Tibial nerve (tissue), 4 donors: ENCODE measurements at places on chromosomes 11 and 22. TPM values are rescaled to one million over a fixed set of nuclear protein-coding genes. Genes with fewer than 3 reads are reported as not detected.

DNA sequence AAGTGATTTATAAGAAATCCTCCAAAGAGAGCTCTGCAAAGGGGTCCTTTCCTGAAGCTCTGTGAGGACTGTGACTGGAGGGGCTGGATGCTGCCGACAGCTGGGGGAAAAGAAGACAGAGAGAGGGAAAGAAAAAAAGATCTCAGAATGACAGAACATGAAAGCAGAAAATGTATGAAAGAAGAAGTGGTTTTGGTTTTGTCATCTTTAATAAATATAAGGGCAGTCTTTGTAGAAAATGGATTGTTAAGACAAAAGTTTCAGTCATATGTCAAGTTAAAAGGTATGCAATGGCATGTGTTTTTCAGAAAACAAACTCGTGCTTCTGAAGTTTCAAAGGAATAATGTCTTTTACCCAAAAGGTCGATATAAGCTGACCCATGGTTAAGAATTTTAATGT lies 105.5 kb downstream of the CCDC83 start:
- no peak for DNase-seq
- H3K4me3 ChIP-seq: no peak overlapping the region
- H3K4me1 ChIP-seq: no peaks in the 10 kb centered on the region
- H3K27me3 ChIP-seq: no peaks in the 10 kb centered on the region

DNA sequence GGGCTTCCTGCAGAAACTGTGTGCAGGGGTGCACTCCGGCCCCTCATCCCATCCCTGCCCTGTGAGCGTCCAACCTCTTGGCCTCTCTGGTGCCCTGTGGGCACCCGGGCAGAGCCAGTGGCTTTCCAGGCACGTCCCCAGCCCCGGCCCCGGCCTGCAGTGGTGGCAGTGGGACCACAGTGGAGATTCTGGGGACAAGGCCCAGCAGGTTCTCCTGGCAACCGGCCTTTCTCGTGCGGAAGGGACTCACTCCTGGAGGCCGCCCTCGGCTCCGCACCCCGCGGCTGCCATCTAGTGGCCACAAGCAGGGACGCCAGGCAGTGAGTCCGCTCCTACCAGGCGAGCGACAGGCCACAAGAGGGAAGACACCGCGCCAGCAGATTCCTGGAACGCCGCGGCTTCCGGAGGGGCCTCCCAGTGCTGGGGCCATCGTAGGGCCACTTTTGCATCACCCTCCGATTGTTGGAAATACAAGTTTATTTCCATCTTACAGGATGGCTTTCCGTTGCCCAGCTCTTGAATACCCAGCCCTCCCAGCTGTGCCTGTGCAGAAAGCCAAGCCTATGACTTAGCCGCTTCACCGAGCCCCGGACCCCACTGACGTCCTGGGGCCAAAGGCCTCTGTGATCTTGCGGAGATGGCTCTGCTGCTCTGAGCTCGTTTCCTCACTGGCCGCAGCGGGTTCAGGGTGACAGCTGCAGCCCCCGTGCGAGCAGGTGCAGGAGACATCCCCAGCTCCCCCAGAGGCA lies 357.3 kb downstream of the CTTN start:
- peak; percentile 59 for DNase-seq
- H3K4me1 ChIP-seq: no peaks in the 10 kb centered on the region
- H3K4me3 ChIP-seq: no peak overlapping the region
- H3K36me3 ChIP-seq: no peaks in the 10 kb centered on the region
- H3K27me3 ChIP-seq: peaks cover 9% of the 10 kb centered on the region

DNA sequence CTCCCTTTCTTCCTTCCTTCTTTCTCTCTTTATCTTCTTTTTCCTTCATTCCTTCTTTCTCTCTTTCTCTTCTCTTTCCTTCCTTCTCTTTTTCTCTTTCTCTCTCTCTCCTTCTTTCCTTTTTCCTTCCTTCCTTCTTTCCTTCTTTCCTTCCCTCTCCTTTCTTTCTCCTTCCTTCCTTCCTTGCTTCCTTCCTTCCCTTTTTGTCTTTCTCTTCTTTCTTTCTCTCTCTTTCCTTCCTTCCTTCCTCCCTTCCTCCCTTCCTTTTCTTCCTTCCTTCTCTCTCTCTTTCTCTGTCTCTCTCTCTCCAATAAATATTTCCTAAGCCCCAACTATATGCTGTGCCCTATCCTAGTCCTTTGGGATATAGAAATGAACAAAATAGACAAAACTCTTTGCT lies 60.5 kb downstream of the CACNG2 start:
- H3K4me1 ChIP-seq: no peaks in the 10 kb centered on the region
- H3K36me3 ChIP-seq: no peaks in the 10 kb centered on the region
- H3K27ac ChIP-seq: no peak overlapping the region
- peaks cover 13% of the 10 kb centered on the region for H3K27me3 ChIP-seq
- no peak for DNase-seq

DNA sequence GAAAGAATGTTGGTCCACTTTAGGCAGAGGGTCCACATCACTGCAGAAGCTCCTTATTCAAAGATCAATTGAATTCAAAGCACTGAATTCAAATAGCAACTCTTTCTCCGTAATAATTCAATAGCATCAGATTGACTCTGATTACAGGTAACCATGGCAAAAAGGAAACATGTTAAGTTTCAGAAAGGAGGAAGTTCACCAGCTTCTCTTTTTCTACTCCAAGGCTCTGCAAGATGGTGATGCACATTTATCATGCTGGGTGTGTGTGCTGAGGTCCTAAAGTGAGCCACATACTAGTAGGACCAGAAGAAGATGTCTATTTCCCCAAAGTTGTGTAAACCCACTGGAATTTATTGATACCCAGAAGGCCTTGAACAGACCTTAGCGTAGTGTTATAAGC lies 18.0 kb upstream of the DRD2 start:
- no peak for DNase-seq
- H3K4me1 ChIP-seq: no peaks in the 10 kb centered on the region
- no peaks in the 10 kb centered on the region for H3K36me3 ChIP-seq
- no peak overlapping the region for H3K27ac ChIP-seq

GRCh38 chr22:37526376-37526775 lies 7.2 kb upstream of the CARD10 start:
- no peak for DNase-seq
- no peak overlapping the region for H3K4me3 ChIP-seq
- peak overlapping the region; percentile 81 for H3K27ac ChIP-seq
- H3K36me3 ChIP-seq: no peaks in the 10 kb centered on the region
- H3K27me3 ChIP-seq: no peaks in the 10 kb centered on the region
- H3K4me1 ChIP-seq: peaks cover 21% of the 10 kb centered on the region

GRCh38 chr11:82233201-82233600 lies 500.5 kb downstream of the FAM181B start:
- no peak overlapping the region for H3K4me3 ChIP-seq
- H3K4me1 ChIP-seq: no peaks in the 10 kb centered on the region

DNA sequence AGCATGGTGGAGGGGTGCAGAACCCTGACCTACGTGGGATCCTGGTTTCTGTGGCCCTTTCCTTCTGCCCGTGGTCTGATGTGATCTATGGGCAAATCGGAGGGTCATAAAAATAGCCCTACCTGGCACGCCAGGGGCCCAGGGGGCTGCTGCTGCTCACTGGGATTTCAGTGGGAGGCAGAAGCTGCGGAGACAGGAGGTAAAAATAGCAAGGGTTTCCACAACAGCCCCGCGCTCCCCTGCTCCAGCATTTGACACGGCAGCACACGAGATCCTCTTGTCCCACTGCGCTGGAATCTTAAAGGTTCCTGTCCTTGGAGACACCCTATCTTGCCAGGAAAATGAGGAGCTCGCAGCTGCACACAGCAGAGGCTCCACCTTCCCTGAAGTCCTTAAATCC lies 321.2 kb downstream of the CTTN start:
- DNase-seq: no peak
- H3K4me1 ChIP-seq: no peaks in the 10 kb centered on the region
- H3K36me3 ChIP-seq: no peaks in the 10 kb centered on the region

GRCh38 chr11:7538031-7538430 lies 24.2 kb downstream of the PPFIBP2 start:
- peak; percentile 58 for DNase-seq
- H3K36me3 ChIP-seq: no peaks in the 10 kb centered on the region
- H3K4me1 ChIP-seq: peaks cover 18% of the 10 kb centered on the region
- peak overlapping the region; percentile 52 for H3K27ac ChIP-seq
- no peak overlapping the region for H3K4me3 ChIP-seq

DNA sequence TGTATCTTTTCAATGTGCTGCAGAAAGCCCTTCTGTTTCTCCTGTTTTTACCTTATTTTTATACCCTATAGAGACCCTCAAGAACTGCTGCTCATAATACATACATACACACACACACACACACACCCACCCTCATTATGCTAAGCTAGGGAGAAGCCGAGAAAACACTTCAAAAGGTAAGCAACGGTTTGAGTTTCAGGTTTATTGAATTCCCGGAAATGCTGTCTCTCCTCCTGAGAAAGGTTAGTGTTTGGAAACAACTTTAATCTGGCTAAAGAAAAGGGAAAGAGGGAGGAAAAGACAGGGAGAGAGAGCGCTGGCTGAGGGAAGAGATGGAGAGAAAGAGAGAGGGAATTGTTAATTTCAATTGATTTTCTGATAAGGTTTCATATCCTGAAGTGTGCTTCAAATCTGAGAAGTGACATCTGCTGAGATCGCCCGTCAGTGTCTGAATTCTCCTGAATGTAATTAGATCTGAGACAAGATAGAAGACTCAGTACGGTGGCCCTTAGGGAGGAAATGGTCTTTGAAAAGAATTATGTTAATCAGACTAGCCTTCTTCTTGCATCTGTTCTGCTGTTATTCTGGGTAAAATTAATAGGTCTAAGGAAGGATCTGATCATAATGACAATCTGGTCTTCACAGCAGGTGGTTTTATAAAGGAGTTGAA lies 169.1 kb downstream of the NXPE2 start:
- no peaks in the 10 kb centered on the region for H3K27me3 ChIP-seq
- no peaks in the 10 kb centered on the region for H3K36me3 ChIP-seq
- DNase-seq: no peak
- H3K4me3 ChIP-seq: no peak overlapping the region
- no peaks in the 10 kb centered on the region for H3K4me1 ChIP-seq

GRCh38 chr11:66259956-66260355 lies 8.5 kb upstream of the RAB1B start:
- no peak overlapping the region for H3K27ac ChIP-seq
- H3K4me3 ChIP-seq: no peak overlapping the region
- no peak for DNase-seq

DNA sequence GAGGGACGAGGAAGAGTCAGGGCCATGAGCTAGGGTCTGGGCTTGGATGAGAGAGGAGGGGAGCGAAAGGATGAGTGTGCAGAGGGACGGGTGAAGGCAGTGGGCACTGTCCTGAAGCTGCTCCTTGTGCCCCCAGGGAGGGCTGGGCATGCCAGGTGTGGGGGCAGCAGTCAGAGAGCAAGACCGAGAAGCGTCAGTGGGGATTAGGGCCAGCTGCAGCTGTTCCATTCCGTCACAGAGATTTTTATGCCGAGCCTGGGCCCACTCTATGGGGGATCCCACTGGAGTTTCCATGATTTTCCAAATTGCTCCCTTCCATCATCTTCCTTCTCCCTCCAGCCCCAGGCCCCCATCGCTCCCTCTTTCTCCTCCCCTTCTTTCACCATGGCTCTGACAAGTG lies 93.2 kb downstream of the NECTIN1 start:
- H3K4me1 ChIP-seq: no peaks in the 10 kb centered on the region
- no peak overlapping the region for H3K27ac ChIP-seq
- no peaks in the 10 kb centered on the region for H3K36me3 ChIP-seq
- DNase-seq: no peak
- no peaks in the 10 kb centered on the region for H3K27me3 ChIP-seq

DNA sequence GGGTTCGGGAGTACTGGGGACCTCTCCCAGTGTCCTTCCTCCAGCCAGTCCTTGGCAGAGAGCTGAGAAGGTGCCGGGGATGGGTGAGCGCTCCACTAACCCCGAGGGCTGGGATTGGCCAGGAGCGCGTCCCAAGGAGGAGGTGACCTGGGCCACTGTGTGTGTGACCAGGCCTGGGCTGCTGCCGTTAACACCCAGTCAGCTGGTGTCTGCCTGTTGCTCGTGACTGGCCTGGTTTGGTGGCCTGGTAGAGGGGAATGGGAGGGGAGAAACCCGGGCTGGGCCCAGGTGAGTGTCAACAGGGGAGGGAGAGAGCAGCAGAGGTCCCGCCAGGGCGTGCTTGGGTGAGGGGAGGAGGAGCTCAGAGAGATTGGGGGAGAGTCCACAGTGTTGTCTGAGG lies 29.9 kb upstream of the GRAMD4 start:
- H3K27ac ChIP-seq: peak overlapping the region; percentile 81
- H3K36me3 ChIP-seq: no peaks in the 10 kb centered on the region
- no peak for DNase-seq
- no peaks in the 10 kb centered on the region for H3K27me3 ChIP-seq
- no peak overlapping the region for H3K4me3 ChIP-seq
- H3K4me1 ChIP-seq: peaks cover 42% of the 10 kb centered on the region

Gene PHOX2A
- total RNA-seq: not detected

Gene OVOL1
- not detected for total RNA-seq

Gene CECR2
- total RNA-seq: 5.1 TPM
